Dorsolateral prefrontal cortex (tissue), 122 donors: ENCODE measurements at places on chromosomes 3 and 15. TPM values are rescaled to one million over a fixed set of nuclear protein-coding genes. Genes with fewer than 3 reads are reported as not detected.
A peak's percentile ranks its signal among the peaks of the same experiment; 100 is the strongest.

- no peak for DNase-seq
Measured at GRCh38 chr15:50820808-50821382, 55.4 kb upstream of the SPPL2A start.

The SPG21 gene
- 53.3 TPM for total RNA-seq

GRCh38 chr3:186044968-186045367, 63.9 kb downstream of the ETV5 start:
- DNase-seq = peak; percentile 68

- DNase-seq = no peak
Measured at GRCh38 chr15:37111427-37111717, 11.0 kb upstream of the MEIS2 start.

The MOBP gene
- 455 TPM for total RNA-seq

The SCAANT1 gene
- not detected for total RNA-seq

DNA sequence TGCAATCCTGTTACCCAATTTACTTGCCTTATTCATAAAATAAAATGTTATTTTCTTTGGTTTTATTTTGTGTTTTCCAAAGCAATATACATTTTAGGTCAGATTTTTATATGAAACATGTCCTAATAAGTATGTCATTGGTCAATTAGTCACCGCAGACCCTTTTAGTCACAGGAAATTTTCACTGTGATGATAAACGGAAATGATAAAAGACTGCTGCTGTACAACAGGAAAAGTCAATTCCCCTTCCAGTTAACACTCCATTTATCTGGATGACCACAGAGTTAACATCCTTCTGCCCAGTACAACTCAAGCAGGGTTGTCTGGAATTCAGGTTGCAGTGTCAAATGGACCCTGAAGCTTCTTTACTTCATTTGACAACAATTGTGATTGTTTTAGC, 175.2 kb downstream of the LSAMP start:
- no peak for DNase-seq

The SLC27A2 gene
- total RNA-seq = 2.8 TPM

The EXD1 gene
- total RNA-seq = 0.21 TPM

DNA sequence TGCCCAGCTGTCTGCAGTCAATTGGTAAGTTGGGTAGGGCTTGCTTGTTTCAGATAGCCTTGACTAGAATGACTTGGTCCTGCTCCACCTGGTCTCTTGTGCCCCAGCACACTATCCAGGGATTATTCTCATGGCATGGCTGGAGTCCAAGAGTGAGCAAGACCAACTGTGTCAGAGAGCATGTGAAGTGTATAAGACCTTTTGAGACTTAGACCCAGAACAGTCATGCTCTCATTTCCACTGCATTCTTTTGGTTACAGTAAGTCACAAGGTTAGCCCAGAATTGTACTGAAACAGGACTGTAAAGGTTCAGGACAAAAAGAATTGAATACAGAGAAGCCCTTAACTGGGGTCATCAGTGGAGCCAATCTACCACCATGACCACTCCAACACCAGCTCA, 650.8 kb upstream of the ADAMTS9 start:
- no peak for DNase-seq

The TM4SF4 gene
- total RNA-seq = not detected

The CCPG1 gene
- total RNA-seq = 108 TPM

DNA sequence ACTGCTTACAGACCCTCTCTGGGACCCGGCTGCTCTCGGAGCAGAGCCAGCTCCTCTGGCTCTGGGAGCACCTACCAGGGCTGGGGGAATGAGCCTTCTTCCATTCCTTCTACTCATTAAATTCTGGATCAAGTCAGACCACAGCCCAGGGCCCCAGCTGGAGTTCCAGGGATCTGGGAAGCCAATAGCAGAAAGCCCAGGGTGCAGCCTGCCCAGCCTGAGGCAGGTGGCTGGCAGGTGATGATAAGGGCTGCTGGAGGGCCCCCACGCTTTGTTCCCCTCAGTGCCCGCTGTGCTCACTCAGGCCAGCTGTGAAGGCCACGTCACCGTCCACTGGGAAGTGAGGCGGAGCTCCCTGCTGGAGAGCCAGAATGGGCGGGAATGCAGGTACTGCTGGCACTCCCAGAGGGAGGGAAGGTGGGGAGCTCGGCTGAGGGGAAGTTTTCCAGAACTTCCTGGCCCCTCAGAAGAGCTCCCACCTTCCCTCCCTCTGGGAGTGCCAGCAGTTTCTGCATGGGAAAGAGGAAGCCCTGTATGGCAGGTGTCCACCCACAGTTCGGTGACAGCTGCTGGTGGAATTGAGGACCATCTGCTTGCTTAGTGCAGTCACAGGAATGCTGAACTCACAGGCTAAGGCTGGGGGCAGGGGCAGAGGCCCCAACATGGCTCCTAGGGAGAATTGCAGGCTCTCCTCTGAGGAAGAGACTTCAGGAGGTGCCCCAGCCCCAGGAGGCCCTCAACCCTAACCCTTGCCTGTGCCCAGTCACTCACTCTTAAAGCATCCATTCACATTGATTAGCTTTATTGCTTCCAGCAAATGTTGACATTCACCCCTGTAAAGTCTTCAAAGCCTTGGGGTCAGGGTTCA, 12.6 kb upstream of the RTP3 start:
- DNase-seq = peak; percentile 32

GRCh38 chr3:10177737-10178136, 13.0 kb downstream of the IRAK2 start:
- no peak for DNase-seq

- DNase-seq = no peak
Measured at GRCh38 chr15:97680606-97681220, 279.8 kb upstream of the ARRDC4 start.

- DNase-seq = peak; percentile 83
Measured at GRCh38 chr3:13494463-13495350, 14.6 kb downstream of the HDAC11 start.

- no peak for DNase-seq
Measured at GRCh38 chr3:37532168-37532567, 329.5 kb upstream of the CTDSPL start.

The FETUB gene
- not detected for total RNA-seq

- DNase-seq = peak; percentile 72
Measured at GRCh38 chr3:53709860-53710674, 136.2 kb downstream of the CHDH start.

DNA sequence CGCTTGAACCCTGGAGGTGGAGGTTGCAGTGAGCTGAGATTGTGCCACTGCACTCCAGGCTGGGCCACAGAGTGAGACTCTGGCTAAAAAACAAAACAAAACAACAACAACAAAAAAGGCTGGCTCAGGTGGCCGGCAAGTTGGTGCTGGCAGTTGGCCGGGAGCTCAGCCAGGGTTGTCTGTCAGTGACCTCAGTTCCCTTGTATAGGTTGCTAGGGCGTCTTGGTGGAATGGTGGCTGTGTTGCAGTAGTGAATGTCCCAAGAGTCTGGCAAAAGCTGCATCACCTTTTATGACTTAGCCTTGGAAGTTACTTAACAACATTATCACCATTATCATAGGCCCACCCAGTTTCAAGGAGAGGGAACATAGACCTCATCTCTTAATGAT, 40.6 kb downstream of the ASB7 start:
- no peak for DNase-seq

DNA sequence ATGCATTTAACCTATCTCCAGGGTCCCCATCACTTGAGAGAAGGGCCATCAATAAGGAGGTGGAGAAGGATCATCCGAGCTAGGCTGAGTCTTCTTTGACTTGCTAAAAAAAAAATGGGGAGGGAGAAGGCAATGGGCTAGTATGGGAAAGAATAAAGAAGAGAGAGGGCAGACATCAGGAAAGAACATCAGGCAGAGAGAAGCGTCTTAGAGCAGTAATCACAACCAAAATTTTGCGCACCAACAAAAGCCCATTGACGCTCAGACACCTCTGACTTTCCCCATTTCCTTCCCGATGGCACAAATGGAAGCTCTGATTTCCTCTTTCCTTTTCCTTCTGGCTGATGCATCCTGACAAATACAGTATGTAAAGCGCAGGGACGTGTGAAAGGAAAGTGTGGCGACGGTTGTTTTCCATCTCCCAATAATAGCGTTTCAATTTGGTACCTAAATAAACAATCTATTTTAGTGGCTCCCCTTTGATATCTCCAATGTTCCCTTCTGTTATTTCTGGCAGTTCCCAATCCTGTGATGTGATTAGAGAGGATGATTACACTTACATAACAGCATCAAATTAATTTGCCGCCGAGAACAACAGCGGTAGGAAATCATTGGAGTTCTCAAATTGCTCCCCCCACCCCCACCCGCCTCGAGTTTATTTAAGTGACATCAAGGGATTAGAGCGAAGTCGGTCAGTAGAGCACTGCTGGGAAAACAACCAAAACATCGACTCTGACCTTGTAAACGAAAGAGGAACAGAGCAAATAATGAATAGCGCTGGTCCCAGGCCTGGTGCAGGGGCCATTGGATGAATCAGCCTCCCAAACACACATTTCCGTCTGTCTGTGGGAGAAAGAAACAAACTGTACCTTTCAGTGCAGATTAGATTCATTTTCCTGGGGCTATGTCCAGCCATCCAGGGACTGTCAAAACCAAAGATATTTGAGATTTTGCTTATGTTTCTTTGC, 273.3 kb upstream of the ICE2 start:
- no peak for DNase-seq

GRCh38 chr3:197038679-197039462, 9.3 kb upstream of the MELTF start:
- DNase-seq = no peak

DNA sequence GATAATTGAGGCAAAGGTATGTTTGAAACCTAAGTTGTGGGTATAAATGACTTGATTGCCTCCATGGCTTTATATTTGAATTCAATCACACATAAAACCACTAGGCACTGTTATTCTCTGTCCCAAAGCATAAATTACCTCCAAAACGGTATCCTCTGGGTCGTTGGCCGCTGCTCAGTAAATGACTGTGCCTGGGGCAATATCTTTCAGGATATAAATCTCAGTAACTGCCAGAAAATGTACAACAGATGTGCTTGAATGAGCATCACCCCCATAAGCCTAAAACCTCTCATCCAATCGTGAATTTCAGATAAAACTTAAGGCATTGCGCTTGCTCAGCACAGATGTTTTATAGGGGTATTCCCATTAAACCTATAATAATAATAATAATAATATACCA, 19.0 kb upstream of the C3orf49 start:
- DNase-seq = no peak

DNA sequence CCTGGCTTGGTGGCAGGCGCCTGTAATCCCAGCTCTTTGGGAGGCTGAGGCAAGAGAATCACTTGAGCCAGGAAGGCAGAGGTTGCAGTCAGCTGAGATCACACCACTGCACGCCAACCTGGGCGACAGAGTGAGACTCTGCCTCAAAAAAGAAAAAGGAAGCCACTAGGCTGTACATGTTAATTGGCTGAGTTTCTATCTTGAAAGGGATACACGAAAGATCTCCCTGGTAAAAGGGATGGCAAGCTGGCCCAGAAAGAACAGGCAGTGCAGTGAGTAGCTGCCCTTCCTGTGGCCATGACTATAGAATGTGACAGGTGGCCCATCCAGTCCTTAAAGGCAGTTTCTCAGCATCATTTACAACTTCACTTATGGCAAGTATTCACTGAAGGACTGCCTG, 12.3 kb downstream of the LRIG1 start:
- DNase-seq = no peak

DNA sequence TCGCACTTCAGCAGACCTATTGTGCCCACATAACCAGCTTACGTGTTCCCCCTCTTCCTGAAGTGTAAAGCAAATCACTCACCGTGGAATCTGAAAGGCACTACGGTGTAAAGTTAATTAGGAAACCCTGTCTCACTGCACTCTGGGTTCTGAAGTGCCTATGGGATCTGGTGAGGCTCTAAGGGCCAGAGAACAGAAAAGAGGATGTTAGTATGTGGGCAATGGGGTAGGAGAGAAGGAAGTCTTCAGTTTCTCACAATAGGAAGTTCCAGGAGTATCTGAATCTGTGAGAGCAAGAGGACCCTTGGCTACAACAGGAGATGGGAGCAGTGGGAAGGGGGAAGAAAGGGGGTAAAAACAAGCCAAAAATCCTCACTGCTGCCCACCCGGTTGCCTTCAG, 71.4 kb downstream of the ITGB5 start:
- no peak for DNase-seq

- no peak for DNase-seq
Measured at GRCh38 chr15:90202929-90203328, 1.8 kb downstream of the SEMA4B start.

The ITGB5 gene
- 22.6 TPM for total RNA-seq

DNA sequence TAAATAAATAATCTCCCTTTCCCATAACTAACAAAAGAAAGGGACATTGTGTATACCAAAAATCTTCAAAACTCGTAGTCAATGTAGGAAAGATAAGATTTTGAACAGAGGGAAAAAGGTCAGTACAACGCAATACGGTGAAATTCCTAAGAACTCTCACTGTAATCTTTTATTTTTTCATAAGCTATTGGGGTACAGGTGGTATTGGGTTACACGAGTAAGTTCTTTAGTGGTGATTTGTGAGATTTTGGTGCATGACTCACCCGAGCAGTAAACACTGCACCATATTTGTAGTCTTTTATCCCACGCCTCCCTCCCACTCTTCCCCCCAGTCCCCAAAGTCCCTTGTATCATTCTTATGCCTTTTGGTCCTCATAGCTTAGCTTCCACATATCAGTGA, 718.0 kb downstream of the TBL1XR1 start:
- no peak for DNase-seq
